Activated CD8-positive, alpha-beta memory T cell treated with anti-CD3 and anti-CD28 coated beads for 24 hours (primary cell): ENCODE measurements at places on chromosomes 1 and 21.

DNA sequence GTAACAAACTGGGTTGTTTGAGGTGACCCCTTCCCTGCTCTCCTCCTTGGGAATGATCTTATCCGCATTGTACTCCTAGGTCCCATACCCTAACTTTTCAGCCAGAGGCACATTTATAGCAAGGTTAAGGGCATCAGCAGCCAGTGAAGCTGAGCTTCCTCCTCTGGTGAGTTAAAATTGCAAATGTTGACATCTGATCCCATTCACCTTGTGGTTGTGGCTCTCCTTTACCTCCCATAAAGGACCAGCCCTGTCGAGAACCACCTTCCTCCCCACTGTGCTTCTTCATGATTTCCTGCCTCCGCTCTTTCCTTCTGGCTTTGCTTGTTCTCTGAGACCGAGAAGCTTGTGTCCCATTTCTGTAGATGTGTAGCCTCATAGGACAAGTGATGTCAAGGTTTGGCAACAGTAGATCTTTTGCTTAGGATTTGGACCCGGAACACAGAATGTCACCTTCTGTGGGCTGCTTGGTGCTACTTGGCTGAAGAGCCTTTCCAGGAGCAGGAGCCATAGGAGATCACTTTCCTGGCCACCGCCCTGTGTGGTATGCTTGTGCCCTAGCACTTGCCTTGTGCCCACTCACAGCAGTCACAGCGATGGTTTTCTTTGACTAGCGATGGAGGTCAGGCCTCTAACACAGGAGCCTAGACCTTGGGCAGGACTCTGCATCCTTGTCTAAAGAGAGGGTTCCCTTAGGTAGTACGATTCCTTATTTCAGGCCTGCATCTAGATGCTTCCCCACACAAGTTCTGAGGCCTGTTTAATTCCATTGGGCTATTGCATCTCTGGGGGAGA is 18.8 kb downstream of the SZRD1 start:
- no peak for DNase-seq

DNA sequence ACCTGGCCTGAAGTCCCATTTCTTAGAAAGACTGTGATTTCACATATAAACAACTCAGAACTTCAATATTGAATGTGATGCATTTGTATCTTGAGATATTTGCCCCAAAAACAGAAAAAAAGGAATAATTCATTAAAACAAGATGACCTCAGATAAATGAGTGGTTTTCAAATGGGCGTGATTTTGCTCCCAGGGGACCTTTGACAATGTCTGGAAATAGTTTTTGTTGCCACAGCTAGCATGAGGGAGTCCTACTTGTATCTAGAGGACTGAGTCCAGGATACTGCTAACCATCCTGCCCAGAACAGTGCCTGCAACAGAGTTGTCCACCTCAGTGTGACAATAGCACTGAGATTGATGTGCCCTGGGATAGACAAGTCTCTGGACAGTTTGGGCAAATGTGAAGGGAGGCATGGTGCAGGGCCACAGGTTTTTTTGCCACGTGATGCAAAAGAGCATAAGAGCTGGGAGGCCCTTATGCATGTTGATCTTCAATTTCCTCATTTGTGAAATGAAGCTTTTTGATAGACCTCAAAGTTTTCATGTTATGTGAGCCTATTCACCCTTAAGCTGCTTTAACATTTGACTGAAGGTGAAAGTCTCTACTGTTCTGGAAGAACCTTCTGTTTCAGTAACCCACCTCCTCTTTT is 46.2 kb downstream of the MAP3K7CL start:
- no peak for DNase-seq

DNA sequence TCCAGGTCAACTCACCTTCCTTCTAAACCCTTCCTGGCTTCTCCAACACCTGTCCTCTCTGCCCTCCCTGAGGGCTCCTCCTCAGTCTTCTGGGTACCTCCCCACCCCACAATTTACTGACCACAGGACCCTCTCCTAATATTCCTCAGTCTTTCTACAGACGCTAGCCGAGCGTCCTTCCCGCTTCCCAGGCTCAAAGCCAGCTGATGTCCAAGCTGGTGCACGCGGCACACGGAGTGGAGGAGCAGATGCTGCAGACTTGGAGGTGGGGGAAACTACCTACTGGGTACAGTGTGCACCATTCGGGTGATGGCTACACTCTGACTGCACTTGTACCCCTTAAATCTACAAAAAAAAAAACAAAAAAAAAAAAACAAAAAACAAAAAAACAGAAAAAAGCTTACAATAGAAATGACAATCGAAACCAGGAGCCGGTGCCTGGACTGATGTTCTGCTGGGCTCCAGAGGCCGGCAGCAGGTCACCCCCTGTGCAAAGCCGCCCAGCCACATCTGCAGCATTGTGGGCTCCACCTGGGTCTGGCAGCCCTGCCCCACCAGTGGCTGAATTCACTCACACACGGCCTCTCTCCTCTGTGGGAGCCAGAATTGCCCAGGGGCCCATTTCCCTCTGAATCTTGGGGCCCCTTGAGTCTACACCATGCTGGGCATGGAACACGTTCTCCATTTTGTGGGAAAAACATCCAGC is 7.0 kb downstream of the TRIM11 start:
- no peak for DNase-seq

- no peak for DNase-seq
Observed at GRCh38 chr1:163308811-163309210, 12.9 kb upstream of the NUF2 start.

- DNase-seq: no peak
Observed at GRCh38 chr1:175317309-175317708, 124.7 kb upstream of the KIAA0040 start.

GRCh38 chr1:17728123-17728712 is 26.9 kb upstream of the ACTL8 start:
- no peak for DNase-seq

GRCh38 chr1:22711071-22711470 is 432 bp downstream of the EPHB2 start:
- no peak for DNase-seq

- no peak for DNase-seq
Observed at GRCh38 chr1:31733389-31734219, 29.8 kb upstream of the COL16A1 start.

GRCh38 chr1:67685558-67686266 is 711 bp downstream of the GADD45A start:
- peak; percentile 84 for DNase-seq

DNA sequence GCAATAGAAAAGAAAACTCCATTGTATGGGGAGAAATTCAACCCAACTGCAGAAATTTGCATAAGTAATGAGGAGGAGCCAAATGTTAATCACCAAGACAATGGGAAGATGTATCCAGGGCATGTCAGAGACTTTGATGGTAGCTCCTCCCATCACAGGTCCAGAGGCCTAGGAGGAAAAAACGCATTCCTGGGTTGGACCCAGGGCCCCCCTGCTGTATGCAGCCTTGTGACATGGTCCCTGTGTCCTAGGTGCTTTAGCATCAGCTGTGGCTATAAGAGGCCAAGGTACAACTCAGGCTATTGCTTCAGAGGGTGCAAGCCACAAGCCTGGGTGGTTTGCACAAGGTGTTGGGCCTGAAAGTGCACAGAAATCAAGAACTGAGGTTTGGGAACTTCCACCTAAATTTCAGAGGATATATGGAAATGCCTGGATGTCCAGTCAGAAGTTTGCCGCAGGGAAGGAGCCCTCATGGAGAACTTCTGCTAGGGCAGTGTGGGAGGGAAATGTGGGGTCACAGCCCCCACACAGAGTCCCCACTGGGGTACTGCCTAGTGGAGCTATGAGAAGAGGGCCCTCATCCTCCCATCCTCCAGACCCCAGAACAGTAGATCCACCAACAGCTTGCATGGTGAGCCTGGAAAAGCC is 162.3 kb downstream of the TGFB2 start:
- no peak for DNase-seq

DNA sequence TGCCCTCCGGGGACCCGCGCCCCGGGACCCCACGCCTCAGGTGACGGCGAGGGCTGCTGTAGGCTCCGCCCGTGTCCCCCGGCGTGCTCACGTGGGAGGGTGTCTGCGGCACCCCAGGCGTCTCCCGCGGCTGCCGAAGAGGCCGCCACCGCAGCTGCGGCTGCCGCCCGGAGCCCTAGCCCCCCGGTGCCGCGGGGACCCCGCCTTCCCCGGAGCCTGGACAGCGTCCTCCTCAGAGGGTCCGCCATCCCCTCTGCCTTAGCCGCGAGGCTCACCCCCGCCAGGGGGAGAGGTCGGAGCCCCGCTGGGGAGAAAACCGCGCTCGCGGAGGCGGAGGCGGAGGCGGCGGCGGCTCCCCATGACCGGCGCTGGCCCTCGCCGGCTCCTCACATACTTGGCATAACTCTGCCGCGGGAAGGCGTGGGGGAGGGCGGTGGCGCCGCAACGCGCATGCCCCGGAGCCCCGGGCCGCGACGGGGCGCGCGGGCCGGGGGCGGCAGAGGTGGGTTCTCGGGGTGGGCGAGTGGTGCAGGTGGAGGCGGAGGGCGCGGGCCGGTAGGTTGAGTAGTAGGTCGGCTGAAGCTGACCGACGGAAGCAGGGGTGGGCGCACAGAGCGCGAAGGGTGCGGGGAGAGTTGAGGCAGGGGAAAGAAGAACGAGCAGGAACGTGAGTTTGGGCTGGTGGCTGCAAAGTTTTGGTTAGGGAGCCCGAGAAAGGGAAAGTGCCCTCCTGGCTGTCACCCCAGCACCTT is 700 bp upstream of the SYDE2 start:
- DNase-seq: peak; percentile 86

GRCh38 chr1:26811057-26811456 is 15.4 kb upstream of the ZDHHC18 start:
- no peak for DNase-seq

GRCh38 chr1:26045722-26046245 is at the start of gene SLC30A2:
SLC30A2 (minus strand) TSS chr1:26046118; CDS start chr1:26045896, 222 bp downstream.
- no peak for DNase-seq

DNA sequence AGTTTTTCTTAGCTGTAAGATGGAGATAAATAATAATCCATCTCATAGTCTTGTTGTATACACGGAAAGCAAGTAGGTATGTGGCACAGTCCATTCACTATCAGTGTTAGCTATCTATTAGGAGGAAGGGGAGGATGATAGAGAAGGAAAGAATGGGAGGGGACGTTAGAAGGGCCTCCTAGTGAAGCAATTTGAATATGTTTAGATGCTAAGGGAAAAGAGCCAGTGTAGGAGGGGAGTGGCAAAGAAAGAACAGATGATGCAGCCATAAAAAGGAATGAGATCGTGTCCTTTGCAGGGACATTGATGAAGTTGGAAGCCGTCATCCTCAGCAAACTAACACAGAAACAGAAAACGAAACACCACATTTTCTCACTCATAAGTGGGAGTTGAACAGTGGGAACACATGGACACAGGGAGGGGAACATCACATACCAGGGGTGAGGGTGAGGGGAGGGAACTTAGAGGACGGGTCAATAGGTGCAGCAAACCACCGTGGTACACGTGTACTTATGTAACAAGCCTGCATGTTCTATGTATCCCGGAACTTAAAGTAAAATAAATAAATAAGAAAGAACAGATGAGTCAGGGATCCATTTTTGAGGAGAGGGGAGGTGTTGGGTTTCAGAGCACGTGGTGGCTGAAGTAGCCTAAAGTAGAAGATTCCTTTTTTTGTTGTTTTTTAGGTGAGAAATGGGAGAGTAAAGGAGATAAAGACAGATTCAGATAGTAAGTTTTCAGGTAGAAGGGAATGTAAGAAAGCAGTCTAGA is 124.1 kb downstream of the POU2F1 start:
- DNase-seq: no peak

GRCh38 chr1:220313576-220313975 is 41.3 kb upstream of the RAB3GAP2 start:
- no peak for DNase-seq

DNA sequence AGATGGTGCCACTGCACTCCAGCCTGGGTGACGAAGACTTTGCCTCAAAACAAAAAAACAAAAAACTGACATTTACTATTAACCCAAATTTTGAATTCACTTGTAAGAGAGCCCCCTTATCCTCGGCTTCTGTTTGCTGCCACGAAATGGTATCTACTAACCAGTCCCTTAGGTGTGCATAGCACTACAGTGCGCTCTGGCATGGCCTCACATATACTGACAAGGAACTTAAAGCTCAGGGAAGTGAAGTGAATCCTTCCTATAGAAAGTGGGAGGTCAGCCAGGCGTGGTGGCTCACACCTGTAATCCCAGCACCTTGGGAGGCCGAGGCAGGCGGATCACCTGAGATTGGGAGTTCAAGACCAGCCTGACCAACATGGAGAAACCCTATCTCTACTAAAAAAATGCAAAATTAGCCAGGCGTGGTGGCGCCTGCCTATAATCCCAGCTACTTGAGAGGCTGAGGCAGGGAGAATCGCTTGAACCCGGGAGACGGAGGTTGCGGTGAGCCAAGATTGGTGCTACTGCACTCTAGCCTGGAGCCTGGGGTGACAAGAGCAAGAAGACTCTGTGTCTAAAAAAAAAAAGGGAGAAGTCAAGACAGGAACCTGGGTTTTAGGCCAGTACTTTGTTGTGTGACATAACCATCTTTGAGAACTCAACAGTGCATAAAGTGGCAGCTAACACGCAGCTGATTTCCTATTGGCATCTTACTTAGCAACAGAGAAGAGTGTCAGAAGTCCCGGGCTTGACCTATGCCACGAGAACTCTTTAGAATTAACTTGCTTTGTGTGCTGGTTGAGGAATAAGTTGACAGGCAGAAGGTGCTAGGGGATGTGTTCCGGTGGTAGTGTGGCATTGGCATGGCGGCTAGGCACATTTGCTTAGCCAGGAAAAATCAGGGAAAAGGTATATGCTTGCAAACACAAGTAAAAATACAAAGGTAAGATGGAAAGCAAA is 16.8 kb downstream of the ERRFI1 start:
- no peak for DNase-seq

DNA sequence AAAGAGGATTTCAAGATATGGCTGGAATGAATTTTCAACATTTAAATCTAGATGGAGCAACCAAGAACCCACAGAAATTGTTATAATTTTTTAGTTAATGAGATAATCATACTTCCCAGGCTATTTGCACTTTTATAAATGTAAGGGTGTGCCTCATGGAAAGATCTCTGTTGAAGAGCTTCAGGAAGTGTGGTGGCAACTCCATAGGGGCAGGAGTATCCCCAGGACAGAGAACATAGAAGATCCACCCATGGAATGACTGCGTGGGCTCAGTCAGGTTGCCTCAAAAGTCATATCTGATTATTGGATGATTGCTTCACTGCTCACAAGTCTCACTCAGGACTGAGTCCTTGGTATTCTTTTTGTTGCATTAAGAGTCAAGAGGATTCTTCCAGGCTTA is 167.4 kb upstream of the KIAA0040 start:
- no peak for DNase-seq

DNA sequence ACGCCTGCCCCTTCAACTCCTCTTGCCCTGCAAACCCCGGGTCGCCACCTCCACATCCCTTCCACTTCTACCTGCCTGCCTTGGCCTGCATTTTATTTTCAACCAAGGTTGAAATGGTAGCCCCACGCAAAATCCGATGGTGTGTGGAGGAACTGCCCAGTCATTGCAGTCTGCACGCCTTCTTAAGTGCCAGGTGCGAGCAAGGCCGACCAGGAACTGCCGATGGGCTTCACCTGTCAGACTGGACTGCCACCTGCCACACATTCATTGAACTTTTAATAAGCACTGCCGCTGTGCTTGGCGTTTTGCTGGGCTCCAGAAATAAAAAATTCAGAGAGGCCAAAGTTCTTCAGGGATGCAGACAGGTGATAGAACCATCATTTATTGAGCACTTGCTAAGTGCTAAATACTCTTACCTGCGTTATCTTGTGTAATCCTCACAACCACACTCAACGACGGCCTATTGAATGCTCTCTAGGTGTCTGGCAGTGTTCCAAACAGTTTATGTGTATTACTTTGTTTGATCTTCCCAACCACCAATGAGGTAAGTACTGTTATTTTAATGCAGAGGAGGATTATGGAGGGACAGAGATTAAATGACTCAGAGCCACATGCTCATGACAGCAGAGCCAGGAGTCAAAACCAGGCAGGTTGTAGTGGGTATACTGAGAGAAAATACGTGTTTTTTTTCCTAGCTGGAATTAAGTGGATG is 36.2 kb downstream of the CACHD1 start:
- DNase-seq: peak; percentile 62

- DNase-seq: no peak
Observed at GRCh38 chr21:21029164-21029563, 31.0 kb downstream of the NCAM2 start.
